Keratinocyte (primary cell): ENCODE measurements at places on chromosomes 2 and 18. TPM values are rescaled to one million over a fixed set of nuclear protein-coding genes. Genes with fewer than 3 reads are reported as not detected.

The TMEM200C gene
- not detected in 3 replicates for polyA plus RNA-seq

The RTP5 gene
- polyA plus RNA-seq: not detected in 3 replicates

The INPP5D gene
- polyA plus RNA-seq: 7.5 to 11.2 TPM (median 10.4 TPM) in 3 replicates

The SP140L gene
- 9.0 to 10.8 TPM (median 9.4 TPM) in 3 replicates for polyA plus RNA-seq

The ITGA6 gene
- polyA plus RNA-seq: 258 to 441 TPM (median 273 TPM) in 3 replicates

The ZNF396 gene
- 0.20 to 0.49 TPM (median 0.33 TPM) in 3 replicates for polyA plus RNA-seq

The CHRND gene
- not detected in 3 replicates for polyA plus RNA-seq

The DCDC2C gene
- polyA plus RNA-seq: not detected in 3 replicates
